ENCODE measurements at places on chromosomes 7 and 10. TPM values are rescaled to one million over a fixed set of nuclear protein-coding genes. Genes with fewer than 3 reads are reported as not detected.
A peak's percentile ranks its signal among the peaks of the same experiment; 100 is the strongest.

DNA sequence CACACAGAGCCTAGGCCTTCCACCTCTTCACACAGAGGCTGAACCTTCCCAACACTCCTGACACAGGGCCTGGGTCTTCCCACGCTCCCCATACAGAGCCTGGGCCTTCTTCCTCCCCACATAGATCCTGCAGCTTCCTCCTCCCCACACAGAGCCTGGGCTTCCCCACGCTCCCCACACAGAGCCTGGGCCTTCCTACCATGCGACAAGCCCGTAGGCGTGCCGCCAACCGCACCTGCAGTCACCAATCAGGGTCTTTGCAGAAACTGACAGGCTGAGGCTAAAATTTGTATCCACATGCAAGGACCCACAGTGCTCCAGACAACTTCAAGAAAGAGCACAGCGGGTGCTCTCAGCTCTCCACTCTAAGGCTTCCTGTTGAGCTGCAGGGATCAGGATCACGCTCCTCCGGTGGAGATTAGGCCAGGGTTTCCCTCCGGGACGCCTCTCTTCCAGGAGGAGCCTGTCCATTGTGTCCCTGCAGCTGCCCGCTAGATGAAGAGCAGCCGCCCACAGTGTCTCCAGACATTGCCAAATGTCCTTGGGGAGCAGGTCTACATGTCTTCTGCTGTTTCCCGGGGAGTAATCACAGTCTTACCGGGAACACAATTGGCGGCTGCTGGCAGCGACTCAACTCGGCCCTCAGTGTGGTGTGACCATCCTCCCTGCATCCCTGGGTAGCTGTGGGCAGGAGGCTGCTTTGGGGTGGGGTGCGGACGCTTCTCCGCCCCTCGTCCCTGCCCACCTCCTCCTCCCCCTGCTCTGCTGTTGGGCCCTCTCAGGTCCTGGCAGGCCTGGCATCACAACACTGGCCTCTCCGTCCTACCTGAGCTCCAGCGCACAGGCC is 9.7 kb downstream of the CFAP46 start:
- no peak for DNase-seq

- DNase-seq = no peak
Observed at GRCh38 chr7:138981332-138982203, at the start of gene KIAA1549. KIAA1549 (minus strand) TSS chr7:138981389; CDS start chr7:138981269, 120 bp downstream.

GRCh38 chr7:41035794-41036193 is 667.1 kb downstream of the INHBA start:
- DNase-seq = peak; percentile 50

Gene UTF1
- total RNA-seq = not detected

Gene CDK5
- 19.8 TPM for total RNA-seq

All from thymus (tissue), 14 donors.